ENCODE measurements at places on chromosomes 6 and 20.

GRCh38 chr6:157942351-157942750, 39.3 kb upstream of the SYNJ2 start:
- DNase-seq, result no peak

DNA sequence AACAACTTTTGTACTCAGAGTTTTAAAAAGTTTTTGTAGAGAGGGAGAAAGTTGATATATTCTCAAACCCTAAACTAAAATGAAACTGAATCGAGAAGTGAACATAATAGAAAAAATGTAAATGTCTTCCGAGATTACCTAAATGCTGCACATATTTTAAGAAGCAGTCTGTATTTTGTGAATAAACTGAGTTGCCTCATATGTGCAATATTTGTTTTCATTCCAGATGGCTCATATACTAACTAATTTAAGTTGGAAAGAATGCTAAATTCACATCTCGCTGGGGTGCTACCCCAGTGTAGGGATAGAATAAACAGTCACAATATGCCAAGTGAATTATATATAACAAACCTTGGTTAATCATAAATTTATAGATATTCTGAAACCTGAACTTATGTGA, 285.9 kb upstream of the THEMIS start:
- no peak for DNase-seq

DNA sequence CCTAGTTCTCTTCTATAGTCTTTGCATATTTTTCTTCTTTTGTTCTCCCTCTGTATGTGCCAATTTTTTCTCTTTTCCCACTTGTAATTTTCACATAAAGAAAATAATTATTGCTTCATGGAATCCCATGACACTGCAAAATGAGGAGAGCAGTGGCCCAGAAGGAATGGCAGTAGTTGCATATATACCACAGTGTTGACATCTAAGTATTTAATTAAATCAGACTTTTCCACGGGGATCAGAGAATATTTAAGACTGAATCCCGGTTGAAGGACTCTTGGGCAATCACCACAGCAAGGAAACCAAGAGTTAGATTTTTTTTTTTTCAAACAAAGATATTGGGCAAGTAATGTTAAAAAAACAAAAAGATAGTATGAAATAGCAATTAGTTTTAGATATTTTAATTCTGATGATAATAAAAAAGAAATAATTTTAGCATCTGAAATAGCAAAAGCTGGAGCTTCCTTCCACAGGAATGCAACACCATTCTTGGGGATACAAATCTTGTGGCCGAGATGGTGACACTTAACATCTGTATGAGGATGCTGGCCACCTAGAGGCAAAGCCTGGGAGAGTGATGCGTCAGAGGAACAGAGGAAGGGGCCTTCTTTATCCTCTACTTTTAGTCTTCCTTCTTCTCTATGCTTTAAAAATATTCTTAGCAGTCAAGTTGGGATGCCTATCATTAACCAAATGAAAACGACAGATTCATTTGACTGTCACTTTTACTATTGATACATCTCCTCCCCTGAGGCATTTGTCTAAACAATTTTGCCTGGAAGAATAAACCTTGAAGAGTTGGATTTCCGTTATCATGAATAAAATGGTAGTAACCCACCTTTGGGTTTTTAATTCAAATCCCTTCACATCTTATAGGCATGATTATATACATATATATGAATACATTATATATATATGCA, 356.2 kb downstream of the GJA1 start:
- no peak for DNase-seq

- DNase-seq, result no peak
Observed at GRCh38 chr6:36659271-36659670, 19.2 kb upstream of the CDKN1A start.

- no peak for DNase-seq
Observed at GRCh38 chr6:163667372-163668060, 253.0 kb downstream of the QKI start.

Measured in pancreas (tissue), 10 donors.